ENCODE measurements at places on chromosomes 5 and 9.

DNA sequence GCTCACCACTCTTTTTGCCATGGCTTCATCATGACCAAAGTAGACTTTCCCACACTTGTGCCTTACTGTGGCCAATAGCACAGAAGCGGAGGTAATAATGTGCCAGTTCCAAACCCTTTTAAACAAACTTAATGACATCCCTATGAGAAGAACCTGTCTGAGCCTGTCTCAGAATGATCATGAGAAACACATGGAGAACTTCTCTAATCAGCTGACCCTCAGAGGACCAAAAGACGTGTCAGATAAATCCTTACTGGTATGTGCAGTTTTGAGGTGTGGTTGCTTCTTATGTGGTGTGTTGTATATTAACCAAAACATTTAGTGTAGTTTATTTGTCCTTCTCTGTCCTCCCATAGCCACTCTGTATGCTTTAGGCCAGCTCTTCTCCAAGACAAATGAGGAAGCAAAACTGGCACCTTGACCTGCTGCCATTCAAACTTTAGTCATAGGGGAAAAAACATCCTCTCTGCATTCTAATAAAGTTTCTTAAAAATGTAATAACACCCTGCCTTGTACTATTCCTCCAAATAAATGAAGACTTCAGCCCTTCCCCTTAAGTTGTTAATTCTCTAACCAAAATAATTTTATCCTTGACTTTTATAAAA, 168.9 kb downstream of the MUSK start:
- DNase-seq: no peak

GRCh38 chr5:80177236-80177635, 78.6 kb downstream of the SERINC5 start:
- no peak for DNase-seq

DNA sequence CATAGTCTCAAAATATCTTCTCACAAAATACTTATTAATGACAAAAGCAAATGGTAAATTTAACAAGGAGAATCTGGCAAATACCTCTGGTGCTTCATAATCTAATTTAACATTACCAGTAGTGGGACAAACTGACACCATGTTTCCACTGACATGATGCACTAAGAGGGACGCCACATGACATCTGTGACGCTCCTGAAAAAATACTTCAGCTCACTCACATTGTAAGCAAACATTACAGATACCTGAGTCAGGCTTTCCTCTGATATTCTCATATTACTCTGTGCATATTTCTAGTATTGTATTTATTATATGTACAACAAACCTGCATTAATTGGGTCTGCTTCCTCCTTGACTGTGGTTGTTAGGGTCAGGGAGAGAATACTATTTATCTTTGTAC, 56.7 kb upstream of the OSMR start:
- no peak for DNase-seq

- no peak for DNase-seq
Measured at GRCh38 chr9:129854588-129855110, 19.4 kb downstream of the USP20 start.

GRCh38 chr5:170617533-170618490, 114.0 kb downstream of the KCNIP1 start:
- no peak for DNase-seq

DNA sequence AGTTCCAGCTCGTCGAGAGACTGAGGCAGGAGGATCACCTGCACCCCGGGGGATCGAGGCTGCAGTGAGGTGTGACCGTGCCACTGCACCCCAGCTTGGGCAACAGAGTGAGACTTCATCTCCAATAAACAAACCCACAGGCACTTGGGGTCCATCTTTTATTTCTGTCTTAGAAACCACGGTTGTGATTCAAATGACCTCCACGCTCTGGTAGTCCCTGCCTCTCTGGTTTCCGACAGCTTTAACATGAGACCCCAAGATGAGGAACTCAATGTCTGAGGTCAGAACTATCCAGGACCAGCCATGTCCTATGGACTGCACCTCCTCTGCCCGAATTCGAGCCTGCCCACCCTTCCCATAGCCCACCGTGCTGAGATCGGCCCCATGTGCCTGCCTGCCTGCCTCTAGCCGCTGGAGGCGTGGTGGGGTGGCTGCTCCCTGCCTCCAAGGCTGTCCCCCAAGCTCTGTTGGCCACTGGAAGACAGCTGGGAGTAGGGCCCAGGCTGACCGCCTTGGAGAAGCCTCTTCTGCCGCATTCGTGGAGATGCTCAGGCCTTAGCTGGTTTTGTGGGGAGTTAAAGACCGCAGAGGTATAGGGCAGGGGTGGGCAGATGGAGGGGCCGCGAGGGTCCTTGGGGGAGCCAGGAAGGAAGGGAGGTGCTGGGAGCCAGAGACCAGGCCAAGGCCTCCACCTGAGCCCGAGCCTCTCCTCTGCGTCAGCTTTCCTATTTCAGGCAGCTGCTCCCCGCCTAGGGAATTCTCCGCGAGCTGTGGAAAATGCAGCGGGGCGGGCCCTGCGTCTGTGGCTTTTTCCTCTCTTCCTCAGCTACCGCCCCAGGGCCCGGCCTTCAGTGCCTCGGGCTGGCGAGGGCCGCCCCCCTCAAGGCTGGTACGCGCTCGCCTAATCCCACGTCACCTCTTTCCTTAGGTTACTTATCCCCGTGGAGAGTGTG, 6.9 kb upstream of the WDR5 start:
- no peak for DNase-seq

DNA sequence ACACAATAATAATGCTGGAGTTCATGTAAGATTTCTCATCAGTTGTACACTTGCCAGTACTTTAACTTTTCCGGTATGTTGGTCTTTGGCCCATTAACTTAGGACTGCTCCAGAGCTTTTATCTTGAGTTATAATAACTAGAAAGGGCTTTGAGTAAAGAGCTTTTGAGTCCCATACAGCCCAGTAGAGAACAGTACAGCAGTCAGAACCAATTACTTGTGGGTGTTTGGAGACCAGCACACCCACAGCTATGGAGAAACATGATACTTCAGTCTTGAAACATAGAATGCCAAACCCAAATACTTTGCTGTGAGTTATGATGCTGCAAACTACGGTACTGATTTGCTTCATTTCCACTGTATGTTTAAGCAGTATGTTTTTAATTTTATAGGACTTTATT, 374.3 kb downstream of the CCDC171 start:
- no peak for DNase-seq

DNA sequence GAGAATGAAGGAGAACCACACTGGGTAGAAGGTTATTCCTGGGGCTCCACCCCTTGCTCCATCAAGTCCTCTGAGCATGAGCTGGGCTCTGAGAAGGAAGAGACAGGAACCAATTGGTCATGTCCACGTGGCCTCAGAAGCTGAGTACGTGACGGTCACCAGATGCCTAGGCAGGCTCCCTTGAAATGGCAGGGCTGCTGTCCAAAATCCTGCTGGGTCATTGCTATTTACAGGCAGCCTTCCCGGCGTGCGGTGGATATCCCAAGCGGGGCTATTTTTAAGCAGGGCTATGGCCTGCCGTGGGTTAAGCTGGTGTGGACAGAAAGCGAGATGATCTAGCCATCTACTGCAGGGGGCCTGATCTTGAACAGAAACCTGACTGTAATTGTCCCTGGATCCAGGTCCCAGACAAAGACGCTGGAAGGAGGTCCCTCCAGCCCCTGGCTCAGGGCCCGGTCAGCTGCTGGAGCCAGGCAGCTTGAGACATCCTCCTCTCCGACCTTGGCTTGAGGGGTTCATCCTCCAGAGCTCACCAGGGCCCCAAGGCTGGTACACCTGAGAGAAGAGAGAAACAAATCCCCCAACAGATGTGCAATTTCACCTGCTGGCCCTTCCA, 550 bp upstream of the CKMT2 start:
- DNase-seq: no peak

GRCh38 chr5:95808686-95809413, 13.7 kb downstream of the GLRX start:
- peak; percentile 46 for DNase-seq

- no peak for DNase-seq
Measured at GRCh38 chr9:85331626-85332025, 410.1 kb downstream of the AGTPBP1 start.

DNA sequence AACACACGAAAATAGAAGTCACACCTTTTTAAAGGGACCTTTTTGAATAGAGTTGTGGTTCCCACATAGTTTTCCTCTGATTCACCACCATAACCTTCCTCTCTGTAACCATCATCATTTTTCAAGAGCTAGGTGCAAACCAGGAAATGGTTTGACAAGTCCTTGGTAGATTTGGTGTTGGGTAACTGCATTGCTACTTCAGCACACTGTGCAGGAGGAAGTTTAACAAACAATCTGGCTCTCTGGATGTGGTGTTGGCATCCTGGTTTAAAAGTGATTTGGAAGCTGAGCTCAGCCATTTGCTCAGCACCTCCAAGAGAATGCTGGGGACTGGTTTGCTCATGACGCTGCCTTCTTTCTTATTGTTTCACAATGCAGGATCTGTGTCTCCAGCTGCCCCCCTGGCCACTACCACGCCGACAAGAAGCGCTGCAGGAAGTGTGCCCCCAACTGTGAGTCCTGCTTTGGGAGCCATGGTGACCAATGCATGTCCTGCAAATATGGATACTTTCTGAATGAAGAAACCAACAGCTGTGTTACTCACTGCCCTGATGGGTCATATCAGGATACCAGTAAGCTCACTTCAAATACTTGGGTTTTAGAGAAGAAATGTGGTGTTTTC, 213.1 kb downstream of the RFK start:
- no peak for DNase-seq

- no peak for DNase-seq
Measured at GRCh38 chr9:78324068-78324650, 27.2 kb downstream of the PSAT1 start.

DNA sequence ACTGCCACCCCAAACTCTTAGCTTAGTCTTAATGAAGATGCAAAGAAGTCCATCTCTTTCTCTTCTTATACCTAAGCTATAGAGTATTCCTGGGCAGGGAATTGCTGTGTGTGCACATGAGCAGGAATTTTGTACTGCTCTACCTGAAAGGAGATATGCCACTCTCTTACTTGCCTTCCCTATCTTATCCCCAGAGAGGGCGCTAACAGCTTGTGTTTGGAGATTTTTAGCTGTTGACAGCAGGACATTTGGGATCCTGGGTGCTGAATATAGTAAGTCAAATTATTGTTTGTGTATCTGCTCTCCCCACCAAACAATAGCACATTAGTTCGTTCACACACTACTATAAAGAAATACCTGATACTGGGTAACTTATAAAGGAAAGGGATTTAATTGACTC, 159.5 kb downstream of the GABRG2 start:
- DNase-seq: no peak

- DNase-seq: no peak
Measured at GRCh38 chr9:97109194-97109811, 70.4 kb upstream of the CTSV start.

DNA sequence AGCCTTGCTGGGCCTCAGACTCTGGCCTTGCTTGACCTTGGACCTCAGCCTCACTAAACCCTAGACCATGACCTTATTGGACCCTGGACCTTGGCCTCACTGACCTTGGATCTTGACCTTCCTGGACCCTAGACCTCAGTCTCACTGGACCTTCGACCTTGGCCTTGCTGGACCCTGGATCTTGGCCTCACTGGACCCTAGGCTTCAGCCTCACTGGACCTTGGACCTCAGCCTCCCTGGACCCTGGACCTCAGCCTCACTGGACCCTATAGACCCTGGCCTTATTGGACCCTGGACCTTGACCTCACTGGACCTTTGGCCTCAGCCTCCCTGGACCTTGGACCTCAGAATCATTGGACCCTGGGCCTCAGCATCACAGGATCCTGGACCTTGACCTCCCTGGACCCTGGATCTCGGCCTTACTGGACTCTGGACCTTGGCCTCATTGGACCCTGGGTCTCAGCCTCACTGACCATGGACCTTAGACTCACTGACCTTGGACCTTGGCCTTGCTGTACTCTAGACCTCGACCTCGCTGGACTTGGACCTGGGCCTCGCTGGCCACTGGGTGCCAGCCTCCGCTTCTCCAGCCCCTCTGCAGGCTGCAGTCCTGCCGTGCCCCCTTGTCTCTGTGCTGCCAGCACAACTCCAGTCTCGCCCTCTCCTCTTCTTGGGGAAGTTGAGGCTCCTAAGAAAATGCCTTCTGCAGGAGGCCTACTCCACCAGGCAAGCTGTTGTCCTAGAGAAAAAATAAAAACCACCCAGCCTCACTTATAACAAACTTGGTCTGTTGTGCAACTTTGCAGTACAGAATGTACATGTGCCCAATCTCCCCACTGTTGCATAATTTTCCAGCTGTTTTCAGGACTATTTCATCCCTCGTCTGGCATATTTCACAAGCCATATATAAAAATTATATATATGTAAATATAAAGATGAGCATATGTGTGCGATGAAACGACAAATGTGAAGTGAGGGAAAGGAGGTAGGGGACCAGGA, 11.0 kb upstream of the ADAMTS2 start:
- DNase-seq: no peak

GRCh38 chr5:61918611-61919010, 387.4 kb upstream of the KIF2A start:
- DNase-seq: no peak

DNA sequence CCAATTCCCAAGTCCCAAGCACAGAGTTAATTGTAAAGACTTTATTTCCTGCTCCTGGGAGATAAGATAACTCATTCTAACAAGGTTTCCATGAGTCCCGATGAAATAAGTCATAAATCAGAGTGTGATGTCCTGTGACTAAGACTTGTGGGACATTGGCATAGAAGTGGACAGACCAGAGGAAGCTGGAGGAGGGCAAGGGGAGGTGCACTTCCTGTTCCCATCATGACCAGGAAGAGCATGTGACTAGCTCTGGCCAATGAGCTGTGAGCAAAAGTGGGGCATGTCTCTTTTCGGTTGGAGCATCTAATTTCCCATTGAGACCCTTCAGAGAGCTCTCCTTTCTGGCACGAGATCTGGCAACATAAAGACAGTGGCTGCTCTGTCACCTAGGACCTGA, 100.4 kb downstream of the ZNF354C start:
- DNase-seq: no peak

- no peak for DNase-seq
Measured at GRCh38 chr5:80153586-80154126, 102.2 kb downstream of the SERINC5 start.

DNA sequence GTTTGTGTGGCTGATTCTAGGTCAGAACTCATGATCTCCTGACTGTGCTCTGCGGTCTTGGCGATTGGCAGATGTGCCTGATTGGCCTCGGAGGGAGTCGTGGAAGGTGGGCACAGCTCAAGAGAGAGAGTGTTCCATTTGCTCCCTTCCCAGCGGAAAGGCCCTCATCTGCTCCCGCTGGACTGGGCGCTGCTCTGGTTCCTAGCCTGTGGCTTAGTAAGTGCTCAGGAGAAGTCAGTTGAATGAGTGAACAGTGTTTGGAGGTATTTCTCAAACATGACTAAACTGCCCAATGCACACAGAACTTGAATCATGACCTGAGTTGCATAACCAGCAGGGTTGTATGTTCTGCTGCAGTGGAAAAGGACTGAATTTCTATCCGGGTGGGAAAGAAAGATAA, 120.2 kb upstream of the PITX1 start:
- DNase-seq: no peak

- no peak for DNase-seq
Measured at GRCh38 chr9:85303757-85304134, 438.0 kb downstream of the AGTPBP1 start.
